CD4-positive, alpha-beta T cell (primary cell): ENCODE measurements at places on chromosomes 16 and 17. TPM values are rescaled to one million over a fixed set of nuclear protein-coding genes. Genes with fewer than 3 reads are reported as not detected.

GRCh38 chr17:21686165-21687015 lies 5.9 kb upstream of the KCNJ18 start:
- DNase-seq = no peak

Gene NDUFAB1
- total RNA-seq = 23.0 TPM

Gene MYL11
- total RNA-seq = 2.4 TPM

GRCh38 chr16:69302301-69302700 lies 8.8 kb upstream of the VPS4A start:
- no peak for DNase-seq

DNA sequence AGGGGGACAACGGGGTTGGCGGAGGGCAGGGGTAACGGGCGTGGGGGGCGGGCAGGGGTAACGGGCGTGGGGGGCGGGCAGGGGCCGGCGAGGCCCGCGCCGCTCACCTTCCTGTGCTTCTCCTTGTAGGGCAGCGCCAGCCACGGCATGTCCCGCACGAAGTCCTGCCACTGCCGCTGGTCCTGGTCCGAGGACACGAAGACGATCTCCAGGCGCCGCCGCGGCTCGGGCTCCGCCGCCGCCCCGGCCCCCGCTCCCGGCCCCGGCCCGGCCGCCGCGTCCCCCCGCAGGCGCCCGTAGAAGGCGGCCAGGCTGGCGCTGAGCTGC lies 401 bp downstream of the NXN start:
- no peak for DNase-seq
